ENCODE measurements at places on chromosomes 5 and 9.

GRCh38 chr5:62051747-62052146 is 254.3 kb upstream of the KIF2A start:
- no peak for DNase-seq

GRCh38 chr5:172571413-172571812 is 69.7 kb upstream of the NEURL1B start:
- DNase-seq = no peak

GRCh38 chr9:135508211-135508820 is 7.8 kb downstream of the MRPS2 start:
- no peak for DNase-seq

DNA sequence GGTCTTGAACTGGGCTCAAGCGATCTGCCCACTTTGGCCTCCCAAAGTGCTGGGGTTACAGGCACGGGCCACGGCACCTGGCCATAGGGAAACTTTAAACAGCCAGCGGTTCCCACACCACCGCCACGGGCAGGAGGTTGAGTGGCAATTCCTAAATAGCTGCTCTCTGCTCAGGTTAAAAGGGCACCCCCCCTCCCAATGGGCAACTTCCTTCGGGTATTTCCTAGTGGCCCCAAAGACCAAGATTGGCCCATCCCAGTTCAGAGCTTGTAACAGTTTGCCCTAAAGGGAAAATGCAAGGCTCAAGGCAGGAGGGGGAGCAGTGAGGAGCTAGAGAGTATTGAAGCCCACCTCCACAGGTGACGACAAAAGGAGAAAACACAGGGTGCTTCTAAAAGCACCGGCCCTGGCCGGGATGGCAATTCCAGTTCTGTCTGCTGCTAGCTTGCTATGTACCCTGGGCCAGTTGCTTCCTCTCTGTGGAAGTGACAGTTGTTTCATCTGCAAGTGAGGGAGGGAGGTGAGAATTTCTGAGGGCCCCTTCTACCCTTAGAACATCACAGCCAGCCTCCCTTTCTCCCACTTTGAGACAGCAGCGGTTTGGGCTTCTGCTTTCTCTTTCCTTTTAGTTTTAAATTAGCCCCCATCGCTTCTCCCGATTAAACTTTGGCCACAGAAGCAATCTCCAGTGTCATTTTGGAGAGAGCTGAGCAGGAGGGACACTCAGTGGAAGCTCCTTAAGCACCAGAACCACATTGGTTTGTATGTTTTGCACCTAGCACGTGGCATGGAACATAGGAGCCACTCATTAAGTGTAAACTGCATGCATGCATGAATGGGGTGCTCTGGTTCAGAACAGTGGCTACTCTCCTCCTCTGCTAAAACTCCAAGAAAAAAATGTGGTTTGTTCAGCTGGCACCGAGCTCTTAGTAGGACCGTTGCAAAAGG is 17.3 kb upstream of the TNIP1 start:
- DNase-seq = no peak

- DNase-seq = no peak
These were observed 117.4 kb downstream of the CCDC171 start for GRCh38 chr9:15670246-15670645.

- DNase-seq = no peak
These were observed 46.7 kb downstream of the NTRK2 start for GRCh38 chr9:84716217-84716616.

DNA sequence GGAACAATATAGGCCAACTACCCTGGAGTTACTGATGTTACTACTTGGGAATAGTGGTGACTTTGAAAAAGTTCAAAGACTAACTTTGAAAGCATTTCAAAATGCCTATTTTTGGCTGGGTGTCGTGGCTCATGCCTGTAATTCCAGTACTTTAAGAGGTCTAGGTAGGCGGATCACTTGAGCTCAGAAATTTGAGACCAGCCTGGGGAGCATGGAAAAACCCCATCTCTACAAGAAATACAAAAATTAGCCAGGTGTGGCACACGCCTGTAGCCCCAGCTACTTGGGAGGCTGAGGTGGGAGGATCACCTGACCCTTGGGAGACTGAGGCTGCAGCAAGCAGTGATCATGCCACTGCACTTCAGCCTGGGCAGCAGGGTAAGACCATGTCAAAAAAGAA is 105.3 kb downstream of the ARRDC3 start:
- no peak for DNase-seq

GRCh38 chr5:143284521-143284920 is 119.0 kb downstream of the NR3C1 start:
- no peak for DNase-seq

DNA sequence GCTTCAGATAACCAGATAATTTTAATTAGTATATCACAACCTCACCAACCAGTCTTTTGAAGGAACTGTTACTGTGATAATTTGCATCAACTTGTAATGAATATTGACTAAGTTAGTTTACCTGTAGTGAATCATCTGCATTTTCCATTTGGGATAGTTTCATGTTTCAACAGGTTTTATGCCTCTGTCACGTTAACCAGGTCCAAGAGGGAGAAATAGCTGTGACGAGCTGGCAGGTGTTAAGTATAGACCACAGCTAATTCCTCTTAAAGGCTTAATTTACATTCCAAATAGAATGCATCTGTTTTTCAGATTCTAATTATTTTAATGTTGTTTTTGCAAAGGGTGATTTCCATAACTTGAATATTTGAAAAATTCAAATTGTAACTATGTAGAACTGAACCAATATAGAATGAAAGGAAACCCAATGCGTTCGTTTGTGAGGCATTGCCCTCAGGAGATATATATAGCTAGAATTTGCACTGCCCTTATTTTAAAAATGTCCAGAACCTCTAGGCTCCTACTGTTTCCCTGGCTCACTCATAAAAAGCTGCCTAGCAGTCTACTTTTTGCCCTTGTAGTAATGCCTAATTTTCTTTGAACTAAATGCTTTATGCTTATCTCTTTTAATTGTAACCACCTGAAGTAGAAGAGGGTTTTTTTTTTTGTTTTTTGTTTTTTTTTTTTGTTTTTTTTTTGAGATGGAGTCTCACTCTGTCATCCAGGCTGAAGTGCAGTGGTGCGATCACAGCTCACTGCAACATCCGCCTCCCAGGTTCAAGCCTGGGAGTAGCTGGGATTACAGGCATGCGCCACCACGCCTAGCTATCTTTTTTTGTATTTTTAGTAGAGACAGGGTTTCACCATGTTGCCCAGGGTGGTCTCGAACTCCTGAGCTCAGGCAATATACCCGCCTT is 270.5 kb downstream of the SMARCA2 start:
- no peak for DNase-seq

Measured in bone marrow (tissue), 2 donors.